Activated T-cell treated with anti-CD3 and anti-CD28 coated beads for 4 hours (primary cell): ENCODE measurements at places on chromosomes 5 and 9.

DNA sequence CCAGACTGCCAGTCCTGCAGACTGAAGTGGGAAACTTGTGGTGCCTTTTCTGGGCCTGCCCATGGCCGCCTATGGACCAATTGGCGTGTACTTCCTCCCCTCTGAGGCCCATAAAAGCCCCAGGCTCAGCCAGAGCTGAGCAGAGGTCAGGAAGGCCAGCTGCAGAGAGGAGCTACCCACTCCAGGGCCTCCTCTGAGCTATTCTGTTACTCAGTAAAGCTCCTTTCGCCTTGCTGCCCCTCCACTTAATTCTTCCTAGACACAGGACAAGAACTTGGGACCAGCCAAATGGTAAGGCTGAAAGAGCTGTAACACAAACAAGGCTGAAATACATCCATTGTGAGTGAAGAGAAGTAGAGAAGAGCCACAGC is 106.4 kb downstream of the C9orf50 start:
- no peak for DNase-seq

- DNase-seq: no peak
These were observed 533.4 kb downstream of the PDE4D start for GRCh38 chr5:59360130-59360555.

GRCh38 chr5:11105696-11106095 is 344.7 kb upstream of the DAP start:
- DNase-seq: no peak

DNA sequence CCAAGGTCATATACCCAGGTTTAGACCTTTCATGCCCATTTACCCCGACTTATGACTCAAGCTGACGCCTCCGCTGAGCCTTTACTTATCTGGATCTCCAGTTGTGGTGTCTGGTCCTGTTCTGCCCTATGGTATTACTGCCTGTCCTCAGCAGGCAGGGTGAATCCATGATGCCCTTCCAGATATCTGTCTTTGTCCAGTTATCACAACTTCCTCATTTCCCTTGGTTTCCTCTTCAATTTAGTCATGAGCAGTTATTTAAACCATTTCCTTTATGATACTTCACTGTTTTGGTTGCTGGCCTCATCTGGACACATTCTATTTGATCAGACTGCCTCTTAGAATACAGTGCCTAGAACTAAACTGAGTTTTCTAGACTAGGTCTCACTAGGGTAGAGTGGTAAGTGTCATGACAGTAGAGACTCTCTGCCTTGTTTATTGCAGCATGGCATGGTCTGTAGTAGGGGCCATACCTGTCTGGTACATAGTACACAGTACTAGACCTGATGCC is 93.3 kb downstream of the MELK start:
- DNase-seq: no peak

DNA sequence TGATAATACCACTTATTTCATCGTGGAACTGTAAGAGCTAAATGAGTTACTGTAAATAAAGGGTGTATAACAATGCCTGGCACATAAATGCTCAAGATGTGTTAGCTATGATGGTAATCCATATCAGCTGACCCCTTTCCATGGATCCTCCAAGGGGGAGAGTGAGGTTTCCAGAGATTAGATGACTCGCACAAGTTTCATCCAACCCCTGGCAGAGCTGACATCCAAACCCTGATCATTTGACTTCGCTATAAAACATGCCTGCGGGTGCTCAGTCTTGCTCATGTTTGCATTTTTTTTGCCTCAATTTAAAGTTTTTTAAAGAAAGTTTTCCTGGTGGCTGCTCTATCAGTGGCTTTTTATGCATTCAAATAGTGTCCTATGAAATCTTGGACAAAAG is 145.7 kb upstream of the SMIM23 start:
- no peak for DNase-seq

DNA sequence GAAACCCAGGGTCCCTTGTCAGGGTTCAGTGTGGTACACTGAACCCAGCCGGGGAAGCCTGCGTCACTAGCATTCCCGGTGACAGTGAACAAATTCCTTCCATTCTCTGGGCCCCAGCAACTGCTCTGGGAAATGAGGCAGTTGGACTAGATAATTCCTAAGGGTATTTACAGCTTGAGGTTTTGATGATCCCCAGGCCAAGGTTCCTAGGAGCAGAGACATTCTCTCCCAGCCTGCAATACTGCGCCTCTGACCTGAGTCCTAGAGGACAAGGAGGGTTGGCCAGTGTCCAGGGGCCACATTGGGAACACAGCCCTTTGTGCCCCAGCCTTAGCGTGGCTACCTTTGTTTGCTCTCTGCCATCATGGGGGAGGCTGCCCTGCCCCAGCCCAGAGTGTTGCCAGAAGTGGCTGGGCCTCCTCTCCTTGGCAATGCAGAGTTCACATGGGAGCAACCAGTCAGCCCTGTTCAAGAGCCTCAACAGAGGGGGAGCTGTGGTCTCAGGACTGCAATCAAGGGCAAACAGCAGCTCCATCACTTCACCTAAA is 178.2 kb downstream of the SEC61B start:
- no peak for DNase-seq

DNA sequence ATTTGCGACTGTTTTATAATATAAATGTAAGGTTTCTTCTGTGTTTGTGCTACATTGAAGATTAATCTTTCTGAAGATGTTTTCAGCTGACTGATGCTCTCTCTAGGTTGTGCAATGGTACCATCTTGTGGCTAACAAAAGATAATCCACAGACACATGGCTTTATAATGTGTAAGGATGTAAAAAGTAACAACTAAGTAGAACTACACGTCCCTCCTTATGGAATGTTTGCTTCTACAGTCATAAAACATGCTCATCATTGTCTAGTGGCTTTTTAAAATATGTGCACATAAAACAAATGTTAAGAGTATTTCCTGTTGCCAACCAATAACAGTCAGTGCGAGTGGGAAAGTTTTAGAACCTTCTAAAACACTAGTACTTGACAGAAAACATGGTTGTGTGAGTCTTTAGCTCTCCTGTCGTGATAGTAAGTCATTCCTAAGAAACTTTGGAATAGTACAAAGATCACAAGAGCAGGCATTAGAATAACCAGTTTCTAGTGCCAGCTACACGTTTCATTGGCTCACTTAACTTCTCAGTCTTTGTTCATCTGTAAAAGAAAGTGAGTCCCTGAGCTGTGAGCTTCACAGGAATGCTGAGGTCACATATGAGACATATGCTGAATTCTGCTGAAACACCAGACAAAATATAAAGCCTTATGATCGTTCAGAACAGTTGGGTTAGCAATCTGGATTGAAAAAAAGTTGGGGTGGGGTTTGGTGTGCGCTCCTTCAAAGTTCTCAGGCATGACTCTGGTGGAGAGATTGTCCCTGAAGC is 75.7 kb upstream of the GLIS3 start:
- DNase-seq: no peak

DNA sequence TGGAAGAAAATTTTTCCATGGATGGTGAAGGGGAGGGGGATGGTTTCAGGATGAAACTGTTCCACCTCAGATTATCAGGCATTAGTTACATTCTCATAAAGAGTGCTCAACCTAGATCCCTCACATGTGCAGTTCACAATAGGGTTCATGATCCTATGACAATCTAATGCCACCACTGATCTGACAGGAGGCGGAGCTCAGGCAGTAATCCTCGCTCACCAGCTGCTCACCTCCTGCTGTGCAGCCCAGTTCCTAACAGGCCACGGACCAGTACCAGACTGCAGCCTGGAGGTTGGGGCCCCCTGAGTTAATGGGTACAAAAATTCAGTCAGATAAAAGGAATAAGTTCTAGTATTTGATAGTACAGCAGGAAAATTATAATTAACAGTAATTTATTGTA is 337.2 kb downstream of the NPR3 start:
- no peak for DNase-seq

GRCh38 chr9:72627956-72628540 is 106.6 kb downstream of the TMC1 start:
- DNase-seq: no peak

DNA sequence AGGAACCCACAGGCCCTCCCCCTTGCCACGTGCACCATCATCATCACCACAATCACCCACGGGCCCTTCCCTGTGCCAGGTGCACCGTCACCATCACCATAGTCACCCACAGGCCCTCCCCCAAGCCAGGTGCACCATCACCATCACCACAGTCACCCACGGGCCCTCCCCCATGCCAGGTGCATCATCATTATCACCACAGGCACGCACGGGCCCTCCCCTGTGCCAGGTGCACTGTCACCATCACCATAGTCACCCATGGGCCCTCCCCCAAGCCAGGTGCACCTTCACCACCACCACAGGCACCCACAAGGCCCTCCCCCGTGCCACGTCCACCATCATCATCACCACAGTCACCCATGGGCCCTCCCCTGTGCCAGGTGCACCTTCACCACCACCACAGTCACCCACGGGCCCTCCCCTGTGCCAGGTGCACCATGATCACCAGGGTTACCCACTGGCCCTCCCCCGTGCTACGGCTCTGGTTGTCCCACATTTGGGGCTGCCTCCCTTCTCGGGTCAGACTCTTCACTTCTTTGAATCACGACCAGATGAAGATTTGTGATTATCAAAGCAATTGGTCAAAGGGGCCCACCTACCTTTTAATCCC is 69.1 kb upstream of the OLFM1 start:
- no peak for DNase-seq

DNA sequence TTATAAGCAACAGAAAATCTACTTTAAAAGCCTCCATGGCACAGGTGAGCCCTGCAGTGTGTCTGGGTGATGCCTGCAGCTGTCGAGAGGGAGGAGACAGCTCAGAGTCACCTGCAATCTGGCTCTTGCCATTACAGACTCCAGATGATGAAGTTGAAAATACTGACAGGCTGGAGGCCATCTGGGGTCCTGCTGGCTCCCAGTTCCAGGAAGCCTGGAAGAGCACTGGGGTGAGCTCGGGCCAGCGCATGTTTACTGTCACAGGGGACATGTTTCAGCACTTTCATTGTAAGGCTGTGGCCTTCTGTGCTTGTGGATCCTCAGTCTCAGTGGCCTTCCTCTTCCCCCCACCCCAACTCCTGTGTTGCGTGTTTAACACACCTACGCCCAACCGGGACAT is 28.4 kb downstream of the CEL start:
- no peak for DNase-seq

DNA sequence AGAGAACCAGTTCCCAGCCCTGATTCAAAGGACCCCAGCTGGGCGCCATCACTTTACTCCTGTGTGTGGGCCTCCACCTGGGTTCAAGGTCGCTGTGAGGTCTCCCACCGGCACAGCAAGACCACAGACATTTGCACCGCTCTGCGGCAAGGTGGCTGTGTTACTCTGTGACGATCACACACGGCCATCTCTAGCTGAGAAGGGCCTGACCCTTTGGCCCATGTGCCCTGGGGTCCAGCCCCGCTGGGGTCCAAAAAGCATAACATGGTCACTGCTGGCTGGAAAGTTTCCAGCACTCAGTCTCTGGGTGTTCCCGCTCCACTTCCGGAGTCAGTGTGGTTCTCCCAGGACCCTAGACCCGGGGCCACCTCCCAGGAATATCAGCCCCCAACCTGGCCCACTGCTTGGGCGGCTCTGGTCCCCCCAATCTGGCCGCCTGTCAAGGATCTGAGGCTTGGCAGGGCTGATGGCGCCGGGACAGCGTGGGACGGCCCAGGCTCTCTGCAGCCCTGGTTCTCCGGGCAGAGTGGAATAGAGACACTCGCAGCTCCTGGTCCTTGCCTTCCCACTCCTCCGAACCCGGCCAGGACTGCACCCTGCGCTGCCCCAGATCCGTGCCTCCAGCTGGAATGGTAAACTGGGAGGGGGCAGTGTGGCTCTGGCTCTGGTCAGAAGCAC is 3.9 kb upstream of the LMX1B start:
- DNase-seq: no peak

DNA sequence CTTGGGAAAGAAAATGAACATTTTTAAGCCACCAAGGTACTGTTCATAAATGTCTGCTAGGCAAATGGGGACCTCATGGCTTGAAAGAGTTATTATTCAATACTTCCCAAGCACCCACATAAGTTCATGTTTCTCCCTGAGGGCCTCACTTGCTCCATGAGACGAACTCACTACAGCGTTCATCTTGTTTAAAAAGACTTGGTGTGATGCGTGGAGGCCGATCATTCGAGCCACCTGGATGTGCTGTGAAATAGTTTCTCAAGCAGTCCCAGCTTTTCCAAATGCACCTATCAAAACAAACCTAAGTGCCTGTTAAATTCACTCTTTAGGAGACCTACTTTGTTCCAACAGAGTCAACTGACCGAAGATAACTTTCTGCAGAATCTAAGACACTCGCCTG is 103.2 kb downstream of the LHFPL2 start:
- no peak for DNase-seq

- DNase-seq: no peak
These were observed 8.1 kb downstream of the IDNK start for GRCh38 chr9:83630938-83631457.

DNA sequence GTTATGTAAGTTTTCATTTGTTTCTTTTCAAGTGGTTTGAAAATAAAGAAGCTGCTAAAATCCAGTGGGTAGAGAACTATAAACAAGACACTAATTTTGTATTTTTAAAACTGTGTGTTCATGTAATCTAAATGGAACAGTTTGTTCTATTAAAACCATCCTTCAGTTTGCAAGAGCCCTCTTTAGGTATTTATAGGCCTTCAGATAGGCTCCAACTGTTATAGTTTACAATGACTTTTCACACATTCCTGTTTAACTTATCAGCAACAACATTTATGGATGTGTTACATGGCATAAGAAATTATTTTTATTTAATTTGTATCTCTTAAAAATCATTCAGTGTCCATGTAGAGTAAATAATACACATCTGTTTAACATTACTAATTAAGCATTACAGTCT is 126.7 kb upstream of the SLCO6A1 start:
- no peak for DNase-seq

DNA sequence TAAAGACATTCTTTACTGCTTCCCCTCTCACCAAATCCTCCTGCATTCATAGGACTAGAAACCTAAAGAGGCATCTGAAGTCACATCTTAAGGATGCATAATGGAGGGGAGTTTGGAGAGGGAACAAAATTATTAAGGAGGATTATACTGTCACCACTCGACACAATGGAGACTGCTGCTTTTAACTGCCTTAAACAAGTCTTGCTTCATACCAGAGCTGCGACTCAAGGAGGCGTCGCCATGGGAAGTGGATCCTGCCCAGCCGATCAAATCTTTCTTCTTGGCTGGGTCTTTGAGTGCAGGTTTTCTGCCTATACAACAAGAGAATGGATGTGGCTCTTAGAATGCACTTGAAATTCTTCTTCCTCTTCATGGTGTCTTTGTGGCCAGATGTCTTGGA is 66.7 kb upstream of the FOXE1 start:
- no peak for DNase-seq
